ENCODE measurements at places on chromosomes 7 and 10.

- DNase-seq = no peak
Observed at GRCh38 chr7:107020400-107020799, 24.1 kb upstream of the PRKAR2B start.

- no peak for DNase-seq
Observed at GRCh38 chr7:139582130-139582650, 58.7 kb downstream of the CLEC2L start.

- peak; percentile 78 for DNase-seq
Observed at GRCh38 chr7:75937958-75938786, 23.2 kb downstream of the POR start.

- no peak for DNase-seq
Observed at GRCh38 chr10:52491246-52491995, 177.3 kb downstream of the DKK1 start.

DNA sequence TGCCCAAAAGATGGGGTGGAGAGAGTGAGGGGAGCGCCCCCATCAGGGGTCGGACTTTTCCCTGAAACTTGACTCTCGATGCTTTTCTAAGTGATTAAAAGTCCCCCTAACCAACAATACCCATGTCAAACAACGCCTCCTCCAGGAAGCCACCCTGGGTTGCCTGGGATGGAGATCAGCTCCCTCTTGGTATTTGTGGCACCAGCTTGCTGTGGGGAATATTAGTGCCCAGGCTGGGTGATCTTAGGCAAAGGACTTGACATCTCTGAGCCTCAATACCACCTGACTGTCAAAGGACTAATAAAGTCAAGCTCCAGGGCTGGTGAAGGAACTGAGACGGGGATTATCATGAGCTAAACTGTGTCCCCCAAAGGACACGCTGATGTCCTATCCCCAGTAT is 18.2 kb upstream of the ELFN1 start:
- no peak for DNase-seq

DNA sequence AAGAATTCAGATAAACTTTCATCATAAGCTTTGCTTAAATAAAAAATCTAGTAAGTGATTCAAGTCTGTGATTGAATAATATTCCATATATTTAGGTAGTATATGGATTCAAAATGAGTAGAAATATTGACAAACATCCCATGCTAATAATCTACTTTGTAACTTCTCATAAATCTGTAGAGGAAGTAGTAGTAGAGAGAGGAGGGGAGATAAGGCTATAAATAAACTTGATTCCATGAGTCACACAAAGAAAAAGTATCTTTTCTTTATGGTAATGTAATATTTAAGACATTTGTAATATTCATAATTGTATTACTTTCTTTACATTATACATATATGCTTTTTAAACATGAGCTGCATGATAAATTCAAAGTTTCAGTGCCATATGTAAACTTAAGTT is 25.6 kb upstream of the CD36 start:
- DNase-seq = no peak

DNA sequence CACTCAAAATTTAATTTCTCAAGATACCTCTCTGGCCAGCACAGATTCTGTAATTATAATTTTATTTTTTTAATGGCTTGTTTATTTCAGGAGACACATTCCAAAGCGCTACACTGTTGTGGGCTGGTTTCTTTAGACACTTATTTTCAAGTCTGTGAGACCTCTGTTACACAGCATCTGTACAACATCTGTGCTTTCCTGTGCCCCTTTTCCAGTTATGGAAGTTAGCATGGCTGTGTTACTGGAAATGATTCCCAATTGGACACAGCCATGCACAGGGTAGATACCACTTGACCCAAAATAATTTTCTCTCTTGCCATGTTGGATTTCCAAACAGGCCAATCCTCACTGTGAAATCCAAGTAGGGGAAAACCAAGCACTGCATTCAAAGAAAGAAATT is 172.3 kb upstream of the ADCY1 start:
- no peak for DNase-seq

DNA sequence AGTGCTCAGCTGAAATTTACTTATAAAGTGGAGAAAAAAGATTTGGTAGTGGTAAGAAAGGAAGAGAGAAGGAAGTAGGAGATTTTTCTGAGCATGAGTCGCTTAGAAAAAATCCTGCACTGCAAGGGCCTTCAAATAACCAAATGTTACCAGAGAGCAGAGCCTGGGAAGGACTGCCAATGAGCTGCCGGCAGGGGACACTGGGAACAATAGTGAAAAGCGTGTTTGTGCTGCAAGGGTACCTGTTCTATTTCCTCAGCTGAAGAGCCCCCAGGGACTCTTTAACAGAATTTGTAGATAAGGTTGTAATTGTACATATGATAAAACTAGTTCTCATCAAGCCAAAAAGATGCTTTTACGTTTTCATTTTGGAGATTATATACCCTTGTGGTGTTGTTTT is 696.3 kb upstream of the C7orf33 start:
- DNase-seq = no peak

GRCh38 chr7:2818121-2818520 is 26.0 kb downstream of the GNA12 start:
- DNase-seq = peak; percentile 50

DNA sequence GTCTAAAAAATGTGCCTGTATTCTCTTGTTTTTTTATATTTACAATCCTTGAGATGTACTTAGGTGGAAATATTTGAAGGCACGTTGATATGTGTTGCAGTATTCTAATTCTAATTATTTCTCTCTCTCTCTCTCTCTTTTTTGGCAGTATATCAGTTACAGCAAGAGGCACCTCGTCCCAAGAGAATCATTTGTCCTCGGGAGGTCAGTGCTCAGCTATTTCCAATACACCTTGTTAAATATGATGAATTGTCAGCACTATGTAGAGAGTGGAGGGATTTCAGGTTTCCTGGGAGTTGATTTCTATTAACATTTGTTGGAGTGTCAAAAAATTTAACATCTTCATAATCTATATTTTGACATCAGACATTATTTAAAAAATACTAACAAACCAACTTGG is 173.2 kb downstream of the CHN2 start:
- no peak for DNase-seq

DNA sequence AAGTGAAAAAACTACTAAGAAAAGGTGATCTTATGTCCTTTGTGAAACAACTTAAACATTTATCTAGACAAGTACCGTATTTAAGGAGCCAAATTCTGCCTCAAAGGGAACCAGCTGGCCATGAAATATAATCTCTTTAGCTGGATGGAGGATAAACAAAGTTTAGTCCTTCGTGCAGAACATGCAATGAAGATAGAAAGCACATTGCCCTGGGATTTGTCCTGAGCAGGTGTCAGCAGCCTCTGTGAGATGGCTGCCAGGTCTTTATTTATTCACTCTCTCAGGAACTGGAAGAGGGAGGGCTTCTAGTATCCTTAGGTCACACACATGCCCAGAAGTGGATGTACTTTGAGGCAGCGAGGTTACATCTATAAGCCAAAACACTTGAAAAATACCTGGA is 57.4 kb upstream of the CASD1 start:
- DNase-seq = no peak

GRCh38 chr7:86925221-86925620 is 134.2 kb downstream of the ELAPOR2 start:
- DNase-seq = no peak

DNA sequence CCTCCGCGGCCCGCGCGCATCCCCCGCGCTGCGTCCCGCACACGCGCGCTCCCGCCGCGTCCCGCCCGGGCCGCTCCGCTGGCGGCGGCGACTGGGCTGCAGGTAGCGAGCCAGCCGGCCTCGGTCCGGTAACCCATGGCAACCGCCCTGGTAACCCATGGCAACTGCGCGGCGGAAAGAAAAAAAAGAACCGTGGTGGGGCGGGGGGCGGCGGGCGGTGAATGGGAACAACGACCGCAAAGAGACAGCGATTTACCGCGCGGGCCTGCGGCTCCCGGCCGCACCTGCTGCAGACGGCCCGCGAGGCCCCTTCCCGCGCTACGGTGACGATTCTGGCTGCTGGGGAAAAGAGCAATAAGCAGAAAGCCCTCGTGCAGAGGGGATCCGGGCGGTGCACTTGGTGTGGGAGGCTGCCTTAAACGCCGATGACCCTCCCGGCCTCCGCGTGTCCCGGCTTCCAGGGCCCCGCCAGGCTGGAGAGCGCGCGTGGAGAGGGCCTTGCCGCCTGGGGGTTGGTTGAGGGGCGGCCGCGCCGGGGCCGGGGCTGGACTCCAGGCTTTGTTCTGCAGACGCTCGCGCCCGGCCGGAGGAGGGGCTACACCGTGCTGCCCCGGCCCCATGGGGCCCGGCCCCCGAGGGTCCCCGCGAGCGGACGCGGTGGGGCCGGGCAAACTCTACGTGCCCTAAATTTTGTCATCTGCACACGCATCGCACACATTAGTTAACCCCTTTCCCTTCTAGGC is 84.7 kb downstream of the SNX10 start:
- no peak for DNase-seq

DNA sequence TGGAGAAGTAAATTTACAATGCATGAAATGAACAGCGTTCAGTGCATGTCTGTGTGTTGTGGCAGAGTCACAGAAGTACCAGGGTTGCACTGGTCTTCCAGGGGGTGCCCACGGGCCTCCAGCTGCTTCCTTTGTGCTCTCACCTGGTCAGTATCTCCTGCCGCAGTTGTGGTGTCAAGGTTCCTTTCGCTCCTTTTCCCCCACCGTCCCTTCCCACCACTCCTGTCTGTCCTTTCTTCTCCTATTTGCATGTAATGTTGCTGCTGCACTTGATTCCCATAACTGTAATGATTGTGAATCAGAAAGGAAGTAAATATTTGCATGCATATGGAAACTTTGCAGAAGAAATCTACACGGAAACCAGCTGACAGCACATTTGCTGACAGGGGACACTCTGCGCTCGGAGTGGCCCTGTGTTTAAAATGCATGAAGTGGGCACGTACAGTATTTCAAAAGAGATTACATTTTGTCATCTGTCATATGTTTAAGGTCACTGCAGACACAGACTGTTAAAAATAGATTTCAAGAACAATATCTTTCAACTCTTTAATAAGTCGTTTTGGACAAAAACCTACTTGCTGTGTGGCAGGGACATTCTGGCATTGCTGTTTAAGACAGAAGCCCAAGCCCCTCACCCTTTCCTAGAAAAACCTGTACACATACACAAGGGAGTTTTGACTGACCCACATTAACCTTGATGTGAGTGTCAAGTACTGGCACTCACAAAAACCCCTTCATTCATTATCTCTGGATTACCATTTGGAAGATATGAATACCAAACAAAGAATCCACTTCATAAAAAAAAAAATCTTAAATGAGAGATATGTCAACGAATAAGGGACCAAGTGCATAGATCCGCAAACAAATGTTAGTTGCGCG is 336.7 kb upstream of the KLF6 start:
- DNase-seq = no peak

DNA sequence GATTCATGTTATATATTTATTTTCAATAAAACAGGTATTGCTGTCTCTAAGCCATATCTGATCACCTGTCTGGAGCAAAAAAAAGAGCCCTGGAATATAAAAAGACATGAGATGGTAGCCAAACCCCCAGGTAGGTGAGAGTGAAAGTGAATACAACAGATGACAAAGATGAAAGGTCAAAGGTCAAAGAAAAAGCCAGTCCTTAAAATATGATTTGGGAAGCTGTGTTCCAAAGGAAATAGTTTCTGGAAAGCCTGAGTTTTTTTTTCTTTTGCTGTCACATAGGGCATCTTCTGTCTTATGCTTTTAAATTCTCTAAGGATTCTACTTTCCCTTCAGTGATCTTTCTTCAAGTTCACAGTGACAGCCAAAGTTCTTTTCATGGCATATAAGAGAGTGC is 25.9 kb downstream of the ZNF107 start:
- DNase-seq = no peak

GRCh38 chr10:352476-353235 is 217.4 kb downstream of the ZMYND11 start:
- DNase-seq = no peak

DNA sequence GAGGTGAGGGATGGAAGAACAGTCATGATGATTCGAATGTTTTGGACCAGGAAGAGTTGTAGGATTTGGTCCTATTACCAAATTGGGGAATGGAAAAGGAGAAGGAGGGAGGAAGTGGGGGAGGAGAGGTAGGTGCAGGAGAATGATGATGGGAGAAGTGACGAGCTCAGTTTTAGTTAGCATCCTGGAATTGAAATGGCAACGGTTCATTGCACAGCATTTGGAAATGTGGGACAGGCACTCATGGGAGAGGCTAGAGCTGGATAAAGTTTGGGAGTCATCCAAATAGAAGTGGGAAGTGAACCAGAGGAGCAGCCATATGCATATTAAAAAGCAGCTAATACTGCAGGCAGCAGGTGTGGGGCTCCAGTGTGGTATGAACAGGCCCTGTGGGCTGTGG is 253.6 kb downstream of the SORCS3 start:
- DNase-seq = no peak

DNA sequence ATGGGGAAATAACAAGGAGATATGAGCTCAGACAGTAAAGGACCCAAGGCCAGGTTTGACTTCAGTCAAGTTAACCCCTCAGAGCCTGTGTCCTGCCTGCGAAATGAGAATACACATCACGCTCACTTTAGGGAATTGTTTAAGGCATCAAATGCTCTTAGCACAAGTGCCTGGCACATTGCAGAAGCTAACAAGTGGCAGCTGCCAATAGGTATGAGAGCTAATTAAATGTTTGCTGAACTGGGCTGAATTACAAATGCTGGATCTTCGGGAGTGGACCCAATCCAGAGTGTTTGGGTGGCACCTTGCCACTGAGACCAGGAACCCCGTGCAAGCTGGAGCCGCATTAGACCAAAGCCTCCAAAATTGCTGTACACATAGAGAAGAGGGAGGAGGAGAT is 136.8 kb downstream of the C10orf90 start:
- DNase-seq = no peak

- no peak for DNase-seq
Observed at GRCh38 chr10:59688921-59689351, 20.7 kb downstream of the SLC16A9 start.

DNA sequence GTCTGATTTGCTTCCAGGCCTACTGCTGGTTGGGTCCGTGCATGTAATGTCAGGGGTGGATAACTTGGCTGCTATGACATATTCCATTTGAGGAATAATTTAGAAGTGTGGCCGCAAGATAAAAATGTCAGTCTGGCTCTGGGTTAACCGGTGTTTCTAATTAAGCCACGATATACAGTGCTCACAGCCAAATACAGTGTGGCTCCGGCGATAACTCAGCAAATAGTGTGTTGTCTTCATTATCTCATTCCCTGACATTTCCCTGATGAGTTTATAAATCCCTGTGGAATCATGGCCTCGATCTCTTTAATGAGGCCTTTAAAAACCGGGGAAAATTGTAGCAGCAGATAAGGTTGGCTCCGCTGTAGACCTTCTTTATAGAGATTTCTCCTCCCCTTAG is 1125.0 kb downstream of the TYW1 start:
- DNase-seq = no peak

All from coronary artery (tissue), 2 donors.